NCI-H2081 (cell line): ENCODE measurements at places on chromosomes 16 and 17.

DNA sequence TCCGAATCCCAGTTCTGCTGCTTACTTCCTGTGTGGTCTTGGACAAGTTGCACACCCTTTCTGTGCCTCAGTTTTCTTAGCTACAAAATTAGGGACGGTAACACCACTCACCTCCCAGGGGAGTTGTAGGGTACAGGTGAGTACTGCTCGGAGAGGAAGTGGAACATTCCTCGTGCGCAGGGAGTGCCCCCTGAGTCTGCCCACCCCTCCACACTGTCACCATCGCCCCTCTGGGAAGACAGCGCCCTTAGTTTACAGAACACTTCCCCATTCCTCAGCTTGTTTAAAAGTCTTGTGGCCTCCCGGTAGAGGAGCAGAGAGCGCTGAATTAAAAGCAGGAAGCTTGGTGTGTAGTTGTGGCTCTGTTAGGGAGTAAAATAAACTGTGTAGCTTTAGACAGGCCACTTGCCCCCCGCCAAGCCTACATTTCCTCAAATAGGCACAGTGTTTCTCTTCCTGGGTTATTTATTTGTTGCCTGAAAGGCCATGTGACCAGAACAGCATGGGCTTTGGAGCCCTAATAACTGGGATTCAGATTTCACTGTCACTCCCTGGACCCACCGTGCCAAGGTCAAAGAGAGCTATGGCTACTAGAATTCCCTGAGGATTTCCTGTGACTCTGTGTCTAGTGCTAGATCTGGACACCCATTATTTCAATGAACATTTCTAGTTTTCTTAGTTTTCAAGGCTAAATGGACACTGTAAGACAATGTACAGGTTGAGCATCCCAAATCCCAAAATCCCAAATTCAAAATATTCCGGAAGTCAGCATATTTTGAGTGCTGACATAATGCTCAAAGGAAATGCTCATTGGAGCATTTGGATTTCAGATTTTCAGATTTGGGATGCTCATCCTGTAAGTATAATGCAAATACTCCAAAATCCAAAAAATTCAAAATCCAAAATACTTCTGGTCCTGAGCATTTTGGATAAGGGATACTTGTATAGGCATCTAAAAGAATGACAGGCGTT, 372.5 kb downstream of the SNX29 start:
- DNase-seq, result no peak

- no peak for DNase-seq
Observed at GRCh38 chr16:28863929-28864793, 518 bp downstream of the SH2B1 start.

DNA sequence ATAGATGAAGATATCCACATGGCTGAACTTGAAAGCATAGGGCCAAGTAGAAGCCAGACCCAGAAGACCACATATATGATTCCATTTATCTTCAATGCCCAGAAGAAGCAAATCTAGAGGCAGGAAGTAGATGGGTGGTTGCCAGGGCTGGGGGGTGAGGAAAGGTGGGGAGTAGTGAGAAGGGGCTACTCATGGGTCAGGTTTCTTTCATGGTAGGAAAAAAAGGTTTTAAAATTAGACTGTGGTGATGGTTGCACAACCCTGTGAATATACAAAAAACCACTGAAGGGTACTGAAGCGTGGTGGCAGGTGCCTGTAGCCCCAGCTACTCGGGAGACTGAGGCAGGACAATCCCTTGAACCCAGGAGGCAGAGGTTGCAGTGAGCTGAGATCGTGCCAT, 5.4 kb downstream of the CD2BP2 start:
- DNase-seq, result no peak

DNA sequence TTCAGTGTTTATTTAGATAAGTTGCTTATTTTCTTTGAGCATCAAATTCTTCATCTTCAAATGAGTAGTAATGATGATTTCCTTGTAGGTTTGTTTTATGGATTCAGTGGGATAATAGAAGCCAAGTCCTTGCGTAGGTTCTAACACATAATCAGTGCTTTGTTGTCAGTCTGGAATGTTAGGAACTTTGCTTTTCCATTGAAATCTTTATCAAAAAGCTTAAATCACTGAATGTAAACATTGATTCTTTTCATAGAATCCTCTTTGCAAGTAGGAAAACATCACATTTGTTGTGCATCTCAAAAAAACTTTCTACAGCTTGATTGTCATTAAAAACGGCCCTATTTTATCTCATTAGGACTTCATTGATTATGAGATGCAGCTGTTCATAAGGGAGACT, 490.3 kb upstream of the GOT2 start:
- no peak for DNase-seq

DNA sequence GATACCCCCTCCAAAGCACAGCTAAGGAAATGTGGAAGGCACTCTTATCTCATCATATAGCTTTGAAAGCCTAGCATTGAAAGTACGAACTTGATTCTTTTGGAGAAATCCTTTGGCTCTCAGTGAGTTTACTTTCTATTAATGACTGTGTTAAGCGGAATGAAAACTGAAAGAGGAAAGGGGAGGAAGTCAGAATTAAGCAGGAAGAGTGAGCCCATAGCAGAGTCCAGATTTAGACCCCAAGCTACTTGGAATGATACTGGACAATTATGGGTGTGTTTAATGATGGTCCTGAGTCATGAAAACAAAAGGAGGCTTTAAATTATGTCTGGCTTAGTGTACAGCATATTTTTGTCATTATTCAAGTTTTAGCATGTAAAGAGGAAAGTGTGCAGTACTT, 42.2 kb downstream of the TENT4B start:
- no peak for DNase-seq

DNA sequence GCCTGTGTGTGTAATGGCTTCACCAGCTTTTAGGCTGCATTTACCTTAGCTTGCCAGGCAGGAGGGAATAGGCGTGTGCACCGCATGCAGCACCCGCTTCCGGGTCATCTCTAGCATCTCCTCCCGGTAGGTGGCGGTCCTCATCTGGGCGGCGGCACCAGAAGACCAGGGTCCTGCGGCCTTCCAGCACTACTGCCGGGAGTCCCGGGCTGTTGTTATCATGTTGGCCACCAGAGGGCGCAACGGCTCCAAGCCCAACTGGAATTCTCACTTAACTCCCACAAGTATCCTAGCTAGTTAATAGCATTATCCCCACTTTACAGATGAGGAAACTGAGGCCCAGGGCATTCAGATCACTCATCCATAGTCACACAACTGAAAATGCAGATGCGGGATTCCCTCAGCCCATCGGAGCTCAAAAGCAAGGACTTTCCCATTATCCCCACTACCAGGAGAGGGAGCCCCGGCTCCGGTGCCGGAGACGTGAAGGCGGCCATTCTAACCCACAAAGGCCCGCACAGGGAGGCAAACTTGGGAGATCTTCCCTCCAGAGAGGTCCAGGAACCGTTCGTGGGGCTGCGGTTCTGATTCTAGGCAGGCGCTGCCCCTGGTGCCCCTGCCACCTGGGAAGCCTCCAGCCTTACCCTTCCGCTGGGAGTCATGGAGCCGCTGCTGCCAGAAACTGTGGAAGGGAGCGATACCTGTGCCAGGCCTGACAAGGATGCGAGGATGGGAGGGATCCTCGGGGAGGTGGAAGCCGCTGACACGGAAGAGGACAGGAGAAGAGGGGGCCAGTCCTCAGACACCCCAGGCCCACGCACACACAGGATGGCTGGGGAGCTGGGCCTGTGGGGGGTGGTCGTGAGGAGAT, 23.9 kb downstream of the LGALS9 start:
- DNase-seq, result peak; percentile 2

GRCh38 chr17:78798695-78799559, 16.9 kb upstream of the CYTH1 start:
- DNase-seq, result peak; percentile 25

DNA sequence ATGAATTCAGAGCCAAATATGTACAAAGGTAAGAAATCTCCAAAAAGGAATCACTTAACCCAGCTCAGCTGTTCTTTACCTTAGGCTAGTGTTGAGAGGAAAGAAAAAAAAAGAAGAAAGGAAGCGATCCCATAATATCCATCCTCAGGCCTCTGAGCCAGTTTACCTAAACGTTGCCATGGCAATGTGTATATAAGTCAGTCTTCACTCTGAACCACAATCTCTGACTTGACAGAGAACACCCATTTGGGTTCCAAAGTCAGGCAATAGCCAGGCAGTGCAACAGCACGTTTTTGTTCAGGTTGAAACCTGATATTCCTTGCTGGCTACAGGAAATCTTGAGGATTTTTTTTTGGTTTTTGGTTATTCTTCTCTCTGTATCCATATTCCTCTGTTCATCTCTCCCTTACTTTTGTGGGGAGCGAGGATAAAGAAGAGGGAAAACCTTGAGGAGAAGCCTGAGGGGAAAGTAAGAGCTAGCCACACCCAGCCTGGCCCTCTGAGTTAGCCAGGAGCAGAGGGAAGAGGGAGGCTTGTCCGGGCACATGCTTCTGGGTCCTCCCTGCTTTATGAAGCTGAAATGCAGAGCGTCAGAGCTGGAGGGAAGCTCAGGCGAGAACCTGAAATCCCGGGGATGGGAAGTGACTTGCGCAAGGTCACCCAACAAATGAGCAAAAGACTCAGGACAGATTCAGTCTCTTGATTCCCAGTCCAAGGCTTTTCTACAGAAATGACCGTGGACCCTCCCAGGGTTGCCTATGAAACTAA, 152.7 kb downstream of the SOX9 start:
- no peak for DNase-seq

- no peak for DNase-seq
Observed at GRCh38 chr16:50578137-50578536, 29.9 kb downstream of the NKD1 start.

DNA sequence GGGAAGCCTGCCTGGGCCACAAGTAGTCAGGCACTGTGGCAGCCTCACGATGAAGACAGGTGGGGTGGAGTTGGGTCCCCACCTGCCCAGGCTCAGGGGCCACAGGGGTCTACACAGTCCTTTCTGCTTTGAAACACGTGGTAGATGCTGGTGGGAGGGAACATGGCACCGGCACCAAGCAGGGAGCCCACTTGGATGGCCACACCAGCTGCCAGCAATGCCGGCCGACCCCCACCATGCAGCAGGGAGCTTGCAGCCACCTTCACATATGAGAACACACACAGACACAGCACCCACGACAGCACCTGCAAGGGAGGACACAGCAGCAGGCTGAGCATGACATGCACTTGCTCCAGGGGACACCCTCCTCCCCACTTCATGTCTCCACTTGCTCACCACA, 2.4 kb downstream of the SLC52A1 start:
- DNase-seq, result no peak

- no peak for DNase-seq
Observed at GRCh38 chr16:6642271-6642670, 690.4 kb upstream of the RBFOX1 start.

GRCh38 chr17:4938069-4938491, 1.8 kb downstream of the SLC25A11 start:
- DNase-seq, result no peak

GRCh38 chr17:7742729-7743128, 25.2 kb downstream of the DNAH2 start:
- DNase-seq, result no peak

- no peak for DNase-seq
Observed at GRCh38 chr17:15777717-15778116, 45.6 kb downstream of the TBC1D26 start.
